Midbrain (tissue), 1 donor: ENCODE measurements at places on chromosomes 16 and 17.

DNA sequence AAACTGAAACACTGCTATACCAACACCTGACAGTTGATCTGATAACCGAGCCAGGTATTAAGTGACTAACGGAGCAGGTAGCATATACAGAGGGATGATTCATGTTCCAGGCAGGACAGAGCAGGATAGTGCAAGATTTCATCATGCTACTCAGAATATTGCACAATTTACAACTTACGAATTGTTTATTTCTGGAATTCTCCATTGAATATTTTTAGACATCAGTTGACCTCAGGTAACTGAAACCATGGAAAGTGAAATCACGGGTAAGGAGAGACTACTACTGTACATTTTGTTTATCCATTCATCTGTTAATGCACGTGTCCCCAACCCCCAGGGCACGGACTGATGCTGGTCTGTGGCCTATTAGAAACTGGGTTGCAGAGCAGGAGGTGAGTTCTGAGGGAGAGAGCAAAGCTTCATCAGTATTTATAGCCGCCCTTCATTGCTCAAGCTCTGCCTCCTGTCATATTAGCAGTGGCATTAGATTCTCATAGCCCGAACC lies 14.5 kb upstream of the PPM1E start:
- no peak for DNase-seq

- DNase-seq = no peak
Measured at GRCh38 chr17:64565563-64565962, 58.8 kb downstream of the CEP95 start.

GRCh38 chr17:45222289-45222995 lies 757 bp downstream of the FMNL1 start:
- no peak for DNase-seq

DNA sequence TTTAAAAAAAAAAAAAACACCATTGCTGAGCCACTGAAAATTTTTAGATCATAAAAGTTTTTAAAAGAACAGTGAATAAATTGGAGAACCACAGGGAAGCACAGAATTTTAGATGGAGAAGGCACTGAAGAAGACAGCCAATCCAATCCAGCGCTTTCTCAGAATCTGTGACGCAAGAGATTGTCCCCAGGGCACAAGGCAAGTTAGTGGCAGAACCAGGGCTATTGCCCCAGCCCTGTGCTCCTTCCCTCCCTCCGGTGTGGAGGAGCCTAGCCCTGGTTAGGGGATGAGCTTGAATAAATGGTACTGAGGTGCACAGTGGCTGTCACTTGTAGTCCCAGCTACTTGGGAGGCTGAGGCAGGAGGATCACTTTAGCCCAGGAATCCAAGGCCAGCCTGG lies 108.3 kb downstream of the ZNF423 start:
- DNase-seq = no peak

DNA sequence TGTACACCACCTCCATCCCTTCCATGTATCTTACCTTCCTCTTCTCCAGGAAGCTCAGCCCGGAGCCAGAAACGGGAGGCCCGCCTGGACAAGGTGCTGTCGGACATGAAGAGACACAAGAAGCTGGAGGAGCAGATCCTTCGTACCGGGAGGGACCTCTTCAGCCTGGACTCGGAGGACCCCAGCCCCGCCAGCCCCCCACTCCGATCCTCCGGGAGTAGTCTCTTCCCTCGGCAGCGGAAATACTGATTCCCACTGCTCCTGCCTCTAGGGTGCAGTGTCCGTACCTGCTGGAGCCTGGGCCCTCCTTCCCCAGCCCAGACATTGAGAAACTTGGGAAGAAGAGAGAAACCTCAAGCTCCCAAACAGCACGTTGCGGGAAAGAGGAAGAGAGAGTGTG lies 756 bp upstream of the MVP start:
- DNase-seq = no peak

- no peak for DNase-seq
Measured at GRCh38 chr16:46788891-46789474, 40.8 kb upstream of the MYLK3 start.

DNA sequence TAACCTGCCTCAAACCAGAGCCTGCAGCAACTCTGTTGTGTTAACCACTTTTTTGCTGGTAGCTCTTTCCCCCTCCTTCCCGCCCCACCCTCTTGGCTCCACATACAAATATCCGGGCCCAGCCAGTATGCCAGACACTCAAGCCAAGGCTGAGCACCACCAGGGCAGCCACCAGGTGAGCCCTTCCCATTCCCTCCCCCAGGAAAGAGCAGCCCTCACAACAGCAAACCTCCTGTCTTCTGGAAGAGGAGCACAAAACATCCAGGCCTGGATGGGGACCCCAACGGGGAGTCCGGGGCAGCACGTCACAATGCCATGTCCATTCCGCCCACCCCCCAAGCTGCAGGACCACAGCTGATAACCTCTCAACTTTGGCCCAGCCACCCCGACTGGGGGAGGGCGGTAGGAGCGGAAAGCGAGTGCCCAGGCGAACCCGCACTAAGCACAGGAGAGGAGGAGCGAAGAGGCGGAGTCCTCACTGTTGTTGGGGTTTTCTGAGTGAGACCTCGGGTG lies 757 bp downstream of the ORMDL3 start:
- DNase-seq = no peak

GRCh38 chr16:82660075-82660645 lies 33.4 kb downstream of the CDH13 start:
- DNase-seq = no peak

DNA sequence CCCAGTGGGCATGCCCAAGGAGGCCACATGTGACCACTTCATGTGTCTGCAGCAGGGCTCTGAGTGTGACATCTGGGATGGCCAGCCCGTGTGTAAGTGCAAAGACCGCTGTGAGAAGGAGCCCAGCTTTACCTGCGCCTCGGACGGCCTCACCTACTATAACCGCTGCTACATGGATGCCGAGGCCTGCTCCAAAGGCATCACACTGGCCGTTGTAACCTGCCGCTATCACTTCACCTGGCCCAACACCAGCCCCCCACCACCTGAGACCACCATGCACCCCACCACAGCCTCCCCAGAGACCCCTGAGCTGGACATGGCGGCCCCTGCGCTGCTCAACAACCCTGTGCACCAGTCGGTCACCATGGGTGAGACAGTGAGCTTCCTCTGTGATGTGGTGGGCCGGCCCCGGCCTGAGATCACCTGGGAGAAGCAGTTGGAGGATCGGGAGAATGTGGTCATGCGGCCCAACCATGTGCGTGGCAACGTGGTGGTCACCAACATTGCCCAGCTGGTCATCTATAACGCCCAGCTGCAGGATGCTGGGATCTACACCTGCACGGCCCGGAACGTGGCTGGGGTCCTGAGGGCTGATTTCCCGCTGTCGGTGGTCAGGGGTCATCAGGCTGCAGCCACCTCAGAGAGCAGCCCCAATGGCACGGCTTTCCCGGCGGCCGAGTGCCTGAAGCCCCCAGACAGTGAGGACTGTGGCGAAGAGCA lies 4.4 kb downstream of the WFIKKN2 start:
- no peak for DNase-seq

GRCh38 chr16:29883987-29884386 lies 15.4 kb downstream of the SEZ6L2 start:
- no peak for DNase-seq

- no peak for DNase-seq
Measured at GRCh38 chr17:2867441-2868424, 71.5 kb downstream of the RAP1GAP2 start.

- peak; percentile 79 for DNase-seq
Measured at GRCh38 chr16:30927789-30928378, 4.5 kb downstream of the FBXL19 start.

- no peak for DNase-seq
Measured at GRCh38 chr16:6853565-6853964, 479.1 kb upstream of the RBFOX1 start.

GRCh38 chr16:50690177-50690576 lies 3.2 kb upstream of the NOD2 start:
- DNase-seq = no peak

- DNase-seq = no peak
Measured at GRCh38 chr17:82957961-82958561, 118.2 kb upstream of the ZNF750 start.

GRCh38 chr16:66741169-66741900 lies 10.1 kb downstream of the DYNC1LI2 start:
- peak; percentile 95 for DNase-seq

- no peak for DNase-seq
Measured at GRCh38 chr16:82882226-82882625, 255.5 kb downstream of the CDH13 start.
